T-cell (primary cell): ENCODE measurements at places on chromosomes 7 and 10.
A peak's percentile ranks its signal among the peaks of the same experiment; 100 is the strongest.

DNA sequence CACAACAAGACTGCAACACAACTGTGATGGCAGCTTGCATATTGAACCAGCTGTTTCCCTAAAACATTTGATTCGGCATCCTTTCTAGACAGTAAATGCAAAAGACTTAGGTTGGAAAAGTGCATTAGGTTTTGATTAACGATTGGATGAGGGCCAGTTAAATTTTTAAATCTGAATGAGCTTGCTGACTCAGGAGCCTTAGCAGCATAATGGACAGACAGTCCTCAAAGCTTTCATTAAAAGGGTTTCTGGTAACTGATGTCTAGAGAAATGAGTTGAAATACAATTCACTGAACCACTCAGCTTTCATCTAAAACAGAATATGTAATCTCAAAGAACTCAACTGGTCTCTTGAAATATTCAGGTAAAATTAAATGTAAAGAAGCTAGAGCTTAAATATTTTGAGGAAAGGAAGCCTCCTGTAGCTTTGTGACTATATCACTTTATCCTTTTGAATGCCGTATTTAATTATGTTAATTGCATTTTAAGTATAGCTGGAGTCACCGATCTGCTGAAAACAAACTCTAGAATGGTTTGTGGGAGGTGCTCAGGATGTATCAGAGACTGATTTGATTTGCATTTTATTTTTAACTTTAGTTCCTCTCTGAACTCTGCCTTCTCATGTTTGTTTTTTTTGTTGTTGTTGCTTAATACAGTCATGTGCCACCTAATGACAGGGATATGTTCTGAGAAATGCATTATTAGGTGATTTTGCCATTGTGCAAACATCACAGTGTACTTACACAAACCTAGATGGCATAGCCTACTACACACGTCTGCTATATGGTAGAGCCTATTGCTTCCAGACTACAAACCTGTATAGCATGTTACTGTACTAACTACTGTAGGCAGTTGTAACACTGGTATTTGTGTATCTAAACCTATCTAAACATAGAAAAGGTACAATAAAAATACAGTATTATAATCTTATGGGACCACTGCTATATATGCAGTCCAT, 29.2 kb upstream of the ATRNL1 start:
- DNase-seq = no peak
- no peaks in the 10 kb centered on the region for H3K36me3 ChIP-seq
- H3K4me1 ChIP-seq = no peaks in the 10 kb centered on the region
- no peak overlapping the region for H3K4me3 ChIP-seq
- no peak overlapping the region for H3K27ac ChIP-seq
- H3K27me3 ChIP-seq = peaks cover 2% of the 10 kb centered on the region

GRCh38 chr7:134458341-134458805, 527 bp downstream of the AKR1B1 start:
- peaks cover 25% of the 10 kb centered on the region for H3K4me1 ChIP-seq
- H3K36me3 ChIP-seq = no peaks in the 10 kb centered on the region
- H3K27me3 ChIP-seq = no peaks in the 10 kb centered on the region
- H3K27ac ChIP-seq = peak overlapping the region; percentile 57
- DNase-seq = peak; percentile 22
- H3K4me3 ChIP-seq = peak overlapping the region; percentile 80

- no peaks in the 10 kb centered on the region for H3K27me3 ChIP-seq
- no peaks in the 10 kb centered on the region for H3K36me3 ChIP-seq
- H3K4me1 ChIP-seq = no peaks in the 10 kb centered on the region
- no peak overlapping the region for H3K27ac ChIP-seq
- no peak for DNase-seq
Measured at GRCh38 chr10:53548664-53549063, 776.1 kb upstream of the MBL2 start.

DNA sequence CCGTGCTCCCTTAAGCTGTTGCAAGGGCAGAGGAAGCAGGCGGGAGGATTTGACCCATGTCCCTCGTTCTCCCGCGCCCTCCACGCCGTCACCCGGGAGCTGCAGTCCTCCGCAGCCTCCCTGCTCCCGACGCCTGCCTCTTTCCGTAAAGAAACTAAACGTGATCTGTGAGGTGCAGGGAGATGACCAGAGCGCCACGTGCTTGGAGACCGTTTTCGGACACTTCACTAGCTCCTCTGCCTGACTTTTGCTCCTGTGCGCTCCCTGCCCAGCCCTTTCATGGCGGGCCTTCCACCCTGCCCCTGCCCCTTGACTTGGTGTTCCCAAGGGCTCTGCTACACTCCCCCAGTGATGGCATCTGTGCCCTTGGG, 171.2 kb downstream of the LSM5 start:
- no peaks in the 10 kb centered on the region for H3K27me3 ChIP-seq
- H3K4me1 ChIP-seq = no peaks in the 10 kb centered on the region
- DNase-seq = no peak

DNA sequence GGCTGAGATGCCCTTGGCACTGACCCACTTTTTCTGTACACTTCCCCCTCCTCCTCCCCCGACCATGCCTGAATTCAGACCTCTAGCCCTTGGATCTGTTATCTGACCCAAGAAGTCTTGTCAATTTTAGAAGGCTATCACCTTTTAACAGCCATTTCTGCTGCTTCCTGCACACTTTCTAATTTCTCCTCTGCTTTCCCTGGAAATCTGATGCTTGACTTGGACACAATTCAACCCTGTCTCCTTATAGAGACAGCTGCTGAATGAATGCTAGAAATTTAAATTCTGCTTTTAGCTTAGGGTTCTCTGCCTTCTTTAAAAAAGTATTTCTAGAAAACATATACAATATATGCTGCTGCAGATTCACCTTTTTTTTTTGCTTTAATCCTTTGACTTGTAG, 417.9 kb upstream of the KLF6 start:
- H3K36me3 ChIP-seq = no peaks in the 10 kb centered on the region
- no peaks in the 10 kb centered on the region for H3K4me1 ChIP-seq

DNA sequence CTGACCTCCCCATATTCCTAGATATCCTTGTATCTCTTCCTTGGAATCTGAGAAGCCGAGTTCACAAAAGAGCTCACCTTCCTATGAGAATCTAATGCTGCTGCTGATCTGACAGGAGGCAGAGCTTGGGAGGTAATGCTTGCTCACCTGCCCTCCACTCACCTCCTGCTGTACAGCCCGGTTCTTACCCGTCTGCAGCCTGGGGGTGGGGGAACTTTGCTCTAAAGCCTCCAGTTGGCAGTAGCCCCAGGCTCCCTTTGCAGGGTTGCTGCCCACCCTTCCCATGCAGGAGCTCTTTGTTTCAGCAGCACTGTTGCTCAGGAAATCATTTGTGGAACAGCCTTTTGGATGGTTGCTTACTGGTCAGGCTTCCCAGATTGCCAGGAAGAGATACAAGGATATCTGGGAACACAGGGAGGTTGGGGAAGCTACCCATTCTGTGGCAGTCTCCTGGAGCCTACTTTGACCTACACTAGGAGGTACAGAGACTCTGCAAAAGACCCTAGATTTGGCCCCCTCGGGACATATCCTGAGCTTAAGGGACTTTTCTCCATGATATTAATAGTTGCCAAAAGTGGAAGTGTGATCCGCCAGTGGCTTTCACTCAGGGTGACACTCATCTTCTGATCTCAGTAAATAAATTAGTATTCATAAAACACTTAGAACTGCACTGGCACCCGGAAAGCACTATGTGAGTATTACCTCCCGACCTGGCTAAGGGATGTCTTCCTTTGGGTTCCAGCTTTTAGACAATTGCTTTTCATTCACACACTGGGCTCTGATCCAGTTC, 363.7 kb upstream of the PODXL start:
- DNase-seq = no peak
- no peaks in the 10 kb centered on the region for H3K36me3 ChIP-seq
- no peak overlapping the region for H3K27ac ChIP-seq
- no peaks in the 10 kb centered on the region for H3K4me1 ChIP-seq

DNA sequence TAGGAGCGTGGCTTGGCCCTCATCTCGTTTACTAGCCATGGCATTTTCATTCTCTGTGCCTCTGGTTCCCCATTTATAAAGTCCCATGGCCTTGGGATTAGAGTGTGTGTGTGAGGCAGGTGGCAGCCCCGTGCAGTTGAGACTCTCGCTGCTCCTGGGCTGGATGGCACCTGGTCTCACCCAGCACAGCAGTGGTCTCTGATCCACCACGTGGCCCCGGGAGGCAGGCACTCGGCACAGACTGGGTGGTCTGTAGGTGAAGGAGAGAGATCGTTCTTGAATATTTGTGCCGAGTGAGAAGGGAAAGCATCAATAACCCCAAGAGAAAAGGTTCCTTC, 50.4 kb downstream of the CALML3 start:
- no peak overlapping the region for H3K4me3 ChIP-seq
- no peak for DNase-seq
- no peaks in the 10 kb centered on the region for H3K36me3 ChIP-seq
- no peaks in the 10 kb centered on the region for H3K27me3 ChIP-seq
- H3K27ac ChIP-seq = no peak overlapping the region
- no peaks in the 10 kb centered on the region for H3K4me1 ChIP-seq

DNA sequence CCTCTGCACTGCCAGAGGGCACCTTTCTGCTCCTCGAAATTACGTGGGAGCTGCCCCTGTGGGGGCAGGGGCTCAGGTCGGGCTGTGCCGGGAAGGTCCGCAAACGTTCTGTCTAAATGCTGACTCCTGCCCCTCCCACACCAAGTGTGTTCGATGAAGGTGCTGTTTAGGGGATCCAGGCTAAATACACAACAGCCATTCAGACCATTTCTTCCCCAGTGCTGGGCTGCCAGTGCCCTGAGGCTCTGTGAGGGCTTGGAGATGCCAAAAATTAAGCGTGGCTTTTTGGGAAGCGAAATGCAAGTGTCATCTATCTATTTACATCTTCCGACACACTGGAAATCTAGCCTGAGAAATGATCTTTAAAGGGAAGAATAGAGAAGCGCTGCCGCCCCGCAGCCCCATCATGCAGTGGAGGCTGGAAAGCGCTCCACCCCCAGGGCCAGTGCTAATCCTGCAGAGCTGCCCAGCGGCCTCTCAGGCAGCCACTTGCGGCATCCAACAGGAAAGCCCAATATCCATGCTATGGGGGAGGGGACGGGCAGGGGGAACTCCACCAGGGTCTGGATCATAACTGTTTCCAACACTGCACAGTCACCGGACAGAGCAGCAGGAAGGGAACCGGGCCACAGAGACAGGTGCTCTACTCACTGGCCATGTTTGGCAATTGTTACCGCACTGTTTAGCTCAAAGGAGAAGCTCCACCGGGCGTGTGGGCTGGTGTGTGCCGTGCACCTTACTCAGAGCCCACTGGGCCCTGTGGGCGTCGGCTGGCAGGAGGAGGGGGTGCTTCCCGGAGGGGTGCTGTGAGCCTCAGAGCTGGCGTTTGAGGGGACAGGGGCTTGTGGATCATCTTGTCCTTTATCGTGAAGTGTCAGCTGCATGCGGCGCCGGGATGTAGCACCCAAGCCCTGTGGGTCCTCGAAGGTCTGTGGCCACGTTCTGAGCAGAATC, 205.5 kb downstream of the DNAJB6 start:
- H3K27ac ChIP-seq = no peak overlapping the region
- DNase-seq = no peak
- H3K4me3 ChIP-seq = no peak overlapping the region

GRCh38 chr7:140478246-140479061, 851 bp downstream of the MKRN1 start:
- peaks cover 17% of the 10 kb centered on the region for H3K4me1 ChIP-seq
- H3K27me3 ChIP-seq = no peaks in the 10 kb centered on the region
- no peaks in the 10 kb centered on the region for H3K36me3 ChIP-seq
- DNase-seq = peak; percentile 41

DNA sequence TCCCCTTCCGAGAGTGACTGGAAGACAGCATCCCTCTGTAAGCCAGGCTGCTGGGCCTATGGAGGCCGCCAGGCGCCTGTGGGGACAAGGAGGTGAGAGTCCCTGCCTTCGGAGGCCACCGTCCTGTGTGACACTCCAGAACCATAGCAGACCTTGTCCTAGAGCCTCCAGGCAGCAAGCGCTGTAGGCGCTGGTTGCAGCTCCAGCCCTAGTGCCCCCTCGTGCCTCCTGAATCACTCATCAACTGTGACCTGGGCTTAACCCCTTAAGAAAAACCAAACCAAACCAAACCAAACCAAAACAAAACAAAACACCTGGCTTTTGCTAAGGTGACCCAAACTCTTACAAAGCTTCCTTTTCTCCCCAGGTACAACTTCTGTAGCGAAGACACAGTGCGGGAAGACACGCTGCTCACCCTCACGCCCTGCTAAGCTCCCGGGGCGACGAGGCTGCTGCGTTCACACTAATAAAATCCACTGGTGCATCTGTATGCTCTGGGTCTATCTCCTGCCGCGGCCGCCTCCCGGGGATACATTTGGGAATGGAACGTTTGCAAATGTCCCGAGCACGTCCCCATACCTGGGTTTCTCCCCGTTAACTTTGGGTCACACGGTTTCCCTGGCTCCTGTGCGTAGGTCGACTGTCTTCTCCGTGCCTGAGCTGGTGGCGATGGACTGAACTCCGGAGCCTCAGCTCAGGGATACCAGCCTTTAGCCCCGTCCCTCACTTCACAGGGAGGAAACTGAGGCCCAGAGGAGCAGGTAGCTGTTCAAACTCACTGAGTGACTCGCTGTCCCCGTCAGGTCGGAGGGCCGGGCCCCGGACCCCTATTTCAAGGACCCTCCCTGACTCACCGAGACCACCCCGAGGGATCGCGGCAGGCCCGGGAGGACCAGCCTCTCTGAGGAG, 11.8 kb upstream of the PNLIPRP2 start:
- H3K4me3 ChIP-seq = no peak overlapping the region
- H3K27me3 ChIP-seq = no peaks in the 10 kb centered on the region
- no peaks in the 10 kb centered on the region for H3K36me3 ChIP-seq
- no peak for DNase-seq
- no peak overlapping the region for H3K27ac ChIP-seq

GRCh38 chr7:32069116-32069650, 1.0 kb downstream of the PDE1C start:
- no peak overlapping the region for H3K4me3 ChIP-seq
- no peaks in the 10 kb centered on the region for H3K36me3 ChIP-seq
- no peaks in the 10 kb centered on the region for H3K4me1 ChIP-seq

DNA sequence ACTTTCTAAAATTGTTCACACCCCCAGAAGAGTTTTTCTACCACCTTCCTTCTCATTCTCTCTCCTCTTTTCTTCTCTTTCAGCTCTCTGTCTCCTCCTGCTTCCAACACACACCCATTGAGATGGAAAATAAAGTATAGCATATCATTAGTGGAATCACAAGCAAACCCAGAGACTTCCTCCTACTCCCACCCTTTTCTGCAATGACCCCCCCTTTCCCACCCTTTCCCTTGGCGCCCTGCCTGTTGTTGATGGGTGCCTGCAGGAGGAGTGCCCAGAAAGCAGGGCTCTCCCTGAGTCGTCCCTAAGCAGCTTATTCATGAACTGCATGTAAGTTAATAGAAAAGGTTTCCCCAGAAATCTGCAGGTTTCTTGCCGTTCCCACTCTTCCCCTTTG, 300.0 kb downstream of the PLXNA4 start:
- no peaks in the 10 kb centered on the region for H3K36me3 ChIP-seq
- DNase-seq = no peak
- H3K4me1 ChIP-seq = no peaks in the 10 kb centered on the region

- DNase-seq = no peak
- H3K4me3 ChIP-seq = no peak overlapping the region
- H3K4me1 ChIP-seq = no peaks in the 10 kb centered on the region
- H3K27me3 ChIP-seq = no peaks in the 10 kb centered on the region
- no peaks in the 10 kb centered on the region for H3K36me3 ChIP-seq
- no peak overlapping the region for H3K27ac ChIP-seq
Measured at GRCh38 chr7:33757050-33757449, 148.3 kb upstream of the BMPER start.
